ENCODE measurements at places on chromosomes 7 and 10. TPM values are rescaled to one million over a fixed set of nuclear protein-coding genes. Genes with fewer than 3 reads are reported as not detected.

CPA2 gene
- total RNA-seq = 1.6 TPM

HMX3 gene
- not detected for total RNA-seq

RALA gene
- 9.4 TPM for total RNA-seq

ANXA8 gene
- not detected for total RNA-seq

TAF5 gene
- total RNA-seq = 1.00 TPM

RELN gene
- 2.7 TPM for total RNA-seq

PLAC9 gene
- 6.6 TPM for total RNA-seq

GDF10 gene
- total RNA-seq = 1.00 TPM

TFPI2 gene
- total RNA-seq = 0.40 TPM

H2BK1 gene
- total RNA-seq = not detected

WDFY4 gene
- total RNA-seq = 20.6 TPM

GBX1 gene
- not detected for total RNA-seq

DNA sequence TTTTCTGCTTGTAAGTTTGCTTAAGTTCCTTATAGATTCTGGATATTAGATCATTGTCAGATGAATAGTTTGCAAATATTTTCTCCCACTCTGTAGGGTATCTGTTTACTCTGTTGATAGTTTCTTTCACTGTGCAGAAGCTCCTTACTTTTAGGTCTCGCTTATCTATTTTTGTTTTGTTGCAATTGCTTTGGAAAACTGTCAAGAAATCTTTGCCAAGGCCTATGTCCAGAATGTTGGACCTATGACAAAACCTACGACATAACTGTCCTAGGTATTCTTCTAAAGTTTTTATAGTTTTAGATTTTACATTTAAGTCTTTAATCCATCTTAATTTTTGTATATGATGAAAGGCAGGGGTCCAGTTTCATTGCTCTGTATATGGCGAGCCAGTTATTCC, 27.4 kb downstream of the COA1 start:
- no peak for DNase-seq

GRCh38 chr7:144529269-144529926, 125.9 kb upstream of the NOBOX start:
- no peak for DNase-seq

DNA sequence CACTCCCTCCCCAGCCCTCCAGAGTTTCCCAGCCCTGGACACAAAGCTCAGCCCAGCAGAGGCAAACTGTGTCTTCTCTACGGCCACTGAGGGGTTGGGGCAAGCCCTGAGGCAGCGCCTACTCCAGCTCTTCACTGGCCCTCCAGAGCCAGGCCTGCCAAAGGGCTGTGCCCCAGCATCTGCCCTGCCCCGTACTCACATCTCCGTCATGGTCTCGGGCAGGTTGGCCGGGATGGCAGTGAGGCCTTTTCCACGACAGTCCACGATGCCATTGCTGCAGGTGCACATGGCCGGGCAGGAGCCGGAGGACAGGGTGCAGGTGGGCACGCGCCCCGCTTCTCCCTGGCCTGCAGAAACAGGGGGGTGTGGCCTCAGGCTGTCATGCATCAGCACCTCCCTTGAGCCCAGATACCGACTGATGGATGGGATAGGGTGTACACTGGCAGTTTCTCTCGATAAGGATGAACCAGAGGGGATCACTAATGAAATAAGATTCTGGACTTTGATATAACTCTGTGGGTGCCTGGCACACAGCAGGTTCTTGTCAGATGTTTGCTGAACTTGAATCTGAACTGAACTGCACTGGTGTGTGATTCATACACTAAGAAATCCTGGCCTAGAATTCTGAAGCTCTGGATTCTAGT, 125.2 kb downstream of the SLIT1 start:
- no peak for DNase-seq

GRCh38 chr7:142910031-142910433, 23.5 kb downstream of the TRPV5 start:
- DNase-seq = no peak

DNA sequence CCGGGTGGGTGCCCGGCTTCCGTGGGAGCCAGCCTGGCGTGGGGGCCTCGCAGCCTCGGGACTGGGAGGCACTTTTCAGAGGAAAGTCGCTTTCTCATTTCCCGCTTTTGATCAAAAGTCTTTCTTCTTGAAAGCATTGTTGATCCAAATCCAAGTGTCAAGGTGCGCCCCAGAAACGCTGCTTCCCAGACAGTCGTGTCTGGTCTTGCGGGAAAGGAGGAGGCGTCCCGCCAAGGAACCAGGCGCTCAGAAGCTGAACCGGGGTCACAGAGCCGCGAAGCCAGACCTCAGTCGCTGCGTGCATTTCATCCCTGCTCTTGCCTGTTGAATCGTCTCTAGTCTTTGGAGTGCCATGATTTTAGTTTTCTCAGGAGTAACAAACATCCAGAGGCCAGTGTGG, 1.1 kb upstream of the BNIP3 start:
- no peak for DNase-seq

- DNase-seq = no peak
Observed at GRCh38 chr10:11601670-11602069, 9.8 kb downstream of the USP6NL start.

DNA sequence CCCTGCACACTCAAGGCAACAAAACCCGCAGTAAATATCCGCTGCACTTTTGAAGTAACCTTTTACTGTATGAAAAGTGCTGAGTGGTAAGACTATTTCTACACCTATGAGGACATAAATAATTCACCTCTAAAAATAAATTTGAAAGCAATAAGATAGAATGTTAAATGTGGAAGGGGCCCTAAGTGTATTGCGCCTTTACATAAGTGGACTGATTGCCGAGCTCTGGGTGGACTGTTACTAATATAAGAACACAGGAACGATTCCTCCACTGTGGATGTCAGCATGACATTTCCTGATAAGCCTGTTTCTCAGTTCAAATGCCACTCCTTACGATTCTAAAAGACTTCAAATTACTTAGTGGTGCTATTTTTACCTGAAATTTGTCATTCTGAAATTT, 192.0 kb upstream of the PTN start:
- no peak for DNase-seq

DNA sequence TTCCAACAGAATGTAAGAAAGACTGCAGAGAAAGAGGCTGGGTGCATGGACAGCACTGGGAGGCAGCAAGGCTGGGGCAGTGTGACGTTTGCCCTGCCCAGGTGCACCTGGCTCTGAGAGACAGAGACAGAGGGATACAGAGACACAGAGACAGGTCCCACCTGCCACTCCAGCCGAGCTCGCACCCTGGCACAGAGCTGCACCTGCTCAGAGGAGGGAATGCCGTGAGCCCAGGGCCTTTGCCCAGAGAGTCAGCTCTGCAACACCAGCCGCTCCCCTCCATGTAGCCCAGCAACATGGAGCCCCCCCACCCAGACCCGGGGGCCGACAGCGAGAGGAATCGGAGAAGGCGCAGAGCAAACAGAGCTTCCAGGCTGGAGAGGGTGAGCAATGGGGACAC, 35.3 kb upstream of the PROSER2 start:
- DNase-seq = no peak

DNA sequence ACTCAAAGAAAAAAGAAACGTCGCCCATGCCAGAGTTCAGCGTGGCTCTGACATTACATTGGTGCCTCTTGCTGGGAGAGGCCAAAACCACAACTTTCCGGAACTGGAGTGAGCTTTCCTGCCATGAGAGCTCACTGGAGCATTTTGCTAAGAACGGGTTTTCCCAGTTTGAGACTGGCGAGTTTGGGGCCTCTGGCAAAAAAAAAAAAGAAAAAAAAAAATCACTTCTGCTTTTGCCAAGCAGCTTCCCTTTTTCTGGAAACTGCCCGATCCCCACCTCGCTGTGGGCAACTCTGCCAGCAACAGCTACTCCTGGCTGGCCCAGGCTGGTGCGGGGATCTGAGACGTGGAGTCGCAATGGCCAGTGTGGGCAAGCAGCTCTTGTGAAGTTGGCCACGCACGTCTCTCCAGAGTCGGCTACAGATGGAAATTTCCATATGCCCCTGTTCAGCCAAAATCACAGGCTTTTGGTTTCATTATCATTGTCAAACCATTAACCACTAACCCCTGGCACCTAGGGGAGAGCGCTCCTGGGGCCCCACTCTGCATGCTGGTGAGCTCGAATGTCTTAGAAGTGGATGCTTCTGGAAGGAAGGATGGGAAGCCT, 25.7 kb downstream of the PRKAG2 start:
- no peak for DNase-seq

GRCh38 chr10:8581521-8582225, 527.2 kb downstream of the GATA3 start:
- no peak for DNase-seq

- no peak for DNase-seq
Observed at GRCh38 chr7:25386311-25386744, 158.0 kb upstream of the NPVF start.

GRCh38 chr10:17989908-17990767, 38.4 kb downstream of the SLC39A12 start:
- no peak for DNase-seq

DNA sequence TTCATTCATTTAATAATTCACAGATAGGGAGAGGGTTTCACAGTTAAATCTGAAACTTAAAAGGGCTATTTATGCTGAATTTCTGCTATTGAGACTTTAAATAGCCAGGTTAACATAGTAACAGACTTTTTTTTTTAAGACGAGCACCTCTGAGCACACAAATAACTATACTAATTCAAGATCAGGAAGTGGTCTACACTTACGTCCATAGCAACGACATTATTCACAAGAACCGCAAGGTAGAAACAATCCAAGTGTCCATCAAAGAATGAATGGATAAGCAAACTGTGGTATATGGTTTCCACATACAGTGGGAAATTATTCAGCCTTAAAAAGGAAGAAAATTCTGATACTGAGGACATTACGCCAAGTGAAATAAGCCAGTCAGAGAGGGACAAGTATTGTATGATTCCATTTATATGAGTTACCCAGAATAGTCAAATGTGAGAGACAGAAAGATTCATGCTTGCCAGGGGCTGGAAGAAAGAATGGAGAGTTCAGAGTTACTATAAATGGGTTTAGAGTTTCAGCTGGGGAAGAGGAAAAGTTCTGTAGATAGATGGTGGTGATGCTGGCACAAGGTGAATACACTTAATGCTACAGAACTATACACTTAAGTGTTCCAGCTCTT, 140.3 kb upstream of the LAMB4 start:
- no peak for DNase-seq

GRCh38 chr10:13110908-13111307, 10.9 kb downstream of the OPTN start:
- DNase-seq = no peak

- no peak for DNase-seq
Observed at GRCh38 chr7:108382932-108383331, 73.3 kb downstream of the NRCAM start.

GRCh38 chr7:116776610-116777289, 85.6 kb upstream of the CAPZA2 start:
- no peak for DNase-seq

GRCh38 chr7:30913821-30914515, 2.3 kb downstream of the AQP1 start:
- peak; percentile 42 for DNase-seq

GRCh38 chr10:113128450-113129070, 178.5 kb downstream of the TCF7L2 start:
- no peak for DNase-seq

GRCh38 chr7:46630031-46630430, 709.0 kb upstream of the IGFBP3 start:
- DNase-seq = no peak

- DNase-seq = no peak
Observed at GRCh38 chr10:108167766-108168165, 1003.3 kb upstream of the SORCS1 start.

DNA sequence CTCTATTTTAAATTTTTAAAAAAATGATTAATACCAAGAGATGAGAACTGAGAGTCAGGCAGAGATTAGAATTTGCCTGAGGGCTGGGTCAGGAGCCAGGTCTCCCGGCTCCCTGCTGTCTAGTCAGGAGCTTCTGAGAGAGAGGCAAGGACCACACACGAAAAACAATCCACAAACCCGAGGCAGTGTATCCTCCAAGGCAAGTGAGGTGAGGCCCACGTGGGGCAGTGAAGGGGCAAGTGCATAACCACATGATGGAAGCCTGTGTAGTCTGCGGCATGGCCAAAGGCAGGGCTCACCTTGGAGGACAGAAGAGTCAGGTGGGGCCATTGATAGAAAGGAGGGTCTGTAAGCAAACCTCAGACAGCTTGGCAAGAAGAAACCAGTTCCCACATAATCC, 541.2 kb upstream of the FOXK1 start:
- no peak for DNase-seq

DNA sequence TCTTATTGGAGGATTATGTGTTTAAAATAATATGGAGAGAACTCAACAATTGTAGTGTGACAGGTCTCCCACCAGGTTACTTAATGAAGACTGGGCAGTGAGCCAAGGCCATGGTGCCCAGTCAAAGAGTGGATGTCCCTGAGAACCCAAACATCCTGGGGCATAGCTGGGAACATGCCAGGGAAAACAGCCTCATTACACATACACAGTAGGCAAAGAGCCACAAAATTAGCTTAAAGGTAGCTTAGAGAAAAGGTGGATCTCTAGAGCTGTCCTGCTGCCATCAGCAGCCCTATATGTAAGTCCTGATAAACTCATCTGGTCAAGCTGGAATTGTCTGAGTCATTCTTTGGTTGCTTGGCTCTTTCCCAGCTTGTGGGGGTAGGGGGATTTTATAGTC, 287.8 kb downstream of the PHF14 start:
- no peak for DNase-seq

DNA sequence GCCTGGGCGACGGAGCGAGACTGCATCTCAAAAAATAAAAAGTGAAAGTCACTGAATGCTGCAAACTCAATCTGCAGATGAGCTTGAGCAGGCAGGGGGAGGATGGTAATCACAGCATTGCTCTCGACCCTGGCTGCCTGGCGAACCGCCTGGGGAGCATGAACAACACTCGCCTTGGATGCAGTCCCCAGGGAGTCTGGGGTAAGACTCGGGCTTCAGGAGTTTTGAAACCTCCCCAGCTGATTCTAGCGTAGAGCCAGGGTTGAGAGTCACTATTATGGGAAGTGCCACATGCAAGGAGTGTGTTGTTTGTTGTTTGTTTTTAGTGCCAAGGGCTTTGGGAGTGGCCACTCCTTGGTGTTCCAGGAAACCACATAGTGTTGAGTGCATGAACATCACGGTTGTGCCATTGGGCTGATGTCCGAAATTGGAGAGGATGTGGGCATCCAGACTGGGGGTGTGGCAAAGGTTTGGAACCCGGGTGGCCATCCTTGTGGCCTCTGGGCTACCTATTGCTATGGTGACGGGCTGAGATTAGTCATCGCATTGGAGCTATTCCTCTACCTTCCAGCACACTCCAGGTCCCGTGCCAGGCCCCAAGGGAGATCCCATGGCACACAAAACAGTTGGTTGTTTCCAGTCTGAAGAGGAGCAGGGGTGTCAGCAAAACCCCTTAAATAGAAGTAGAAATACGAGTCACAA, 92.6 kb downstream of the RGS10 start:
- DNase-seq = no peak

- DNase-seq = no peak
Observed at GRCh38 chr10:60257767-60258428, 131.8 kb downstream of the ANK3 start.

- no peak for DNase-seq
Observed at GRCh38 chr10:9315292-9315691, 1260.8 kb downstream of the GATA3 start.

GRCh38 chr7:37206192-37206591, 242.5 kb downstream of the ELMO1 start:
- no peak for DNase-seq
